Esophagus squamous epithelium (tissue), 5 donors: ENCODE measurements at places on chromosomes 3 and 15. TPM values are rescaled to one million over a fixed set of nuclear protein-coding genes. Genes with fewer than 3 reads are reported as not detected.

DNA sequence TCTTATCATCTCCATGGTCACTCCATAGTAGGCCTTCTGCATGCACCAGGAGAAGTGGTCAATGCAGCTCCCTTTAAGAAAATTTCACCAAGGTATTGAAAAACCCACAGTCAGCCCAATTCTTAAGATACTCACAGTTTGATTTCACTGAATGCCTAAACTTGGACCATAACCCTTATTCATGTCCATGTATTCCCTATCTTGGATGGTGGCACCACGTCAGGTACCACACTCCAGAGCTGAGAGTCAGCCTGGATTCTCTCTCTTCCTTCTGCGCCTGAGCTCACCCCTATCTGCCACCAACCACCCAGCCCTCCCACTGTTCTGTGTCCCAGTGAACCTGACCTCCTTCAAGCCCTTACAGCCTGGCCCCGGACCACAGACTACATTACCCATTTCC, 183.2 kb upstream of the NR2F2 start:
- DNase-seq = no peak

- no peak for DNase-seq
Observed at GRCh38 chr15:99076109-99076508, 28.8 kb upstream of the SYNM start.

The PLA1A gene
- total RNA-seq = 1.5 TPM

GRCh38 chr15:51966192-51966591, 5.4 kb downstream of the LEO1 start:
- no peak for DNase-seq

DNA sequence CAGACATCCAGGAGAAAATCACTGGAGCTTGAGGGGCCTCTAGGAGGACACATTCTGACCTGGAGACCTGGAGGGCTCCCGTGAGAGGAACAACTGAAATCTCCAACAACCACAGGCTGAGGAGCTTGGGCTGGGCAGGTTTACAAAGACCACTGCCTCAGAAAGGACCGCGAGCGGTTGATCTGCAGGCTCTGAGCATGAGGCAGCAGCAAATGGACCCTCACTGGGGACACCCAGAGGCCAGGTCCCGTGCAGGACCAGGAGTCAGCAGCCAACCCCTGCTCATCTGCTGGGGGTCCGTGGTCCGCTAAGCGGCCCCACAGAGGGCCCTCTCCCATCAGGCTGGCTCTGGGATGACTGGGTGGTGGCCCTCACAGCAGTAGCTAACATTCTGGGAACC, 10.5 kb upstream of the EPHB3 start:
- DNase-seq = no peak

DNA sequence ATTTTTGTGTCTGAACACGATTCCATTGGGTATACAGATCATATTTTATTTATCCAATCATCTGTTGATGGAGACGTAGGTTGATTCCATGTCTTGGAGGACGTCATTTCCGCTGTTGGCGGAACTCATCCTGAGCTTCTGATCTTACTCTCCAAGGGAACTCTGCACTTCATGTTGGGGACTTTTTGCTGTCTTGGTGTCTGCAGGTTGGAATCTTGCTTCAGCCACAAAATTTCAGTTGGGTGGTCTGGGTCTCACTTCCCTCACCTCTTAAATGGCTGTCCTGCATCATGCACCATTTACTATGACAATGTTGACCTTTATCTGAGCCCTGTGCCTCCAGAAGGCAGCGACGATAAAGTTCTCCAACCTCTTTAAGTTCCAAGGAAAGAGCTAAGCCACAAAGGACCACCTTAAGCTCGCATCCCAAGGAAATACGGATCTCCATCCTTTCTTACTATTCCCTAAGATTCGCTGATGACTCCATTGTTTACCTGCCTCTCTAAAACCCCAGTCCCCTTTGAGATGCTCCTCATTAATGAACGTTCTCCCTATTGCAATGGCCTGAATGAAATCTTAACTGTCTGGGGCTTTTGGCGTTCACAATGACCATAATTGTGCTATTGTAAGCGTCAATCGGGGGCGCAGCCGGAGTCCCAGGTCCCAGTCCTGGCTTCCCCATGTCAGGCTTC, 23.1 kb upstream of the RNU6-1 start:
- DNase-seq = no peak

DNA sequence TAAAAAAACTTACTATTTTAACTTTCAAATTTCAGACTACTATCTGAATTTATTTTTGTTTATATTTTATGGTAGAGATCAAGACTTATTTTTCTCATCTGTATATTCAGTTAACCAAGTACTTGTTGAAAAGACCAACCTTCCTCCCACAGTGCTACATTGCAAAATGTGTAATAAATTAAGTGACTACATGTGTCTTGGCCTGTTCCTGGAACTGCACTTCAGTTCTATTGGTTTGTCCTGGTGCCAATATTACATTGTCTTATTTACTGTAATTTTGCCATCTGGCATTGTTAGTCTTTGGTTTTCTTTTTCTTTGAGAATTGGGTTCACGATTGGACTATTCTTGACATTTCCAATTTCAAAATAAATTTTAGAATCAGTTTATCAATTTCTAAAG, 138.4 kb upstream of the KCNMB2 start:
- no peak for DNase-seq

DNA sequence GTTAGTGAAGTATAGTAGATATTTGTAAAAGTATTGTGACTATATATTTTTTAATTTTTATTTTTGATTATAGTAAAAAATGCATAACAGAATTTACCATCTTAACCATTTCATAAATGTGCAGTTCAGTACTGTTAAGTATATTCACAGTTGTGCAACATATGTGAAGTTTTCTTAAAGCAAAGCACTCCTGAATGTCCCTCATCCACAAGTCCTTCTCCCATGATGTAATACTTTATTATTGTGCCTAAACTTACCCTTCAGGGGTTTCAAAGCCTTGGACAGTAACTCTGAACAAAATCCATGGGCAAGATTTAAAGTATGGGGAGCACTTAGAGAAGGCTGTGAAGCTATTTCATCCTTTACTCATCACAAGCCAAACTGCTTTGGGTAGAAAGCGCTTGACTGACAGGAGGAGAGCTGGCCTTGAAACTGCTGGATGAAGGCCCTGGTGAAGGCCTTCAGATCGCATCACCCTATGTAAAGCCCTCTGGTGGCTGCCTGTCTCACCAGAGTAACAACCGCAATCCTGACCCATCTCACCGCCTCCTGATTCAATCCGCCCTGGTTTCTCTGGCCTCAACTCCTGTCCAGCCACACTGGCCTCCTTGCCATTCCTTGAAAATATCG, 28.0 kb downstream of the LSM3 start:
- no peak for DNase-seq

- DNase-seq = no peak
Observed at GRCh38 chr3:44396200-44397171, 57.9 kb downstream of the TCAIM start.

The MRPL46 gene
- 43.5 TPM for total RNA-seq

DNA sequence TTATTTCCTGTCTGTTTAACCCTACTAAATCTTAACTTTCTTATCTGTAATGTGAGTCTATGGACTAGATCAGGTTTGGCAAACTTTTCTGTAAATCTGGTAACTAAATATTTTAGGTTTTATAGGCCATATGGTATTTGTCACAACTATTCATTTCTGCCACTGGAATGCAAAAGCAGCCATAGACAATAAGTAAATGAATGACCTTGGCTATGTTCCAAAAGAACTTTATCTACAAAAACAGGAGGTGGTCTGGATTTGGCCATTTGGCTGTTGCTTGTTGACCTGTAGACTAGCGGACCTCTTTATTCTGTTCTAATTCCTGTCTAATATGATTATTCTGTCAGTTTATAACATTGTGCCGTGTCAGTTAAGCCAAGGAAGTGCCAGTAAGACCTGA, 314.2 kb downstream of the LPP start:
- DNase-seq = no peak

The LAMB2 gene
- 319 TPM for total RNA-seq

The NPAP1 gene
- total RNA-seq = not detected

DNA sequence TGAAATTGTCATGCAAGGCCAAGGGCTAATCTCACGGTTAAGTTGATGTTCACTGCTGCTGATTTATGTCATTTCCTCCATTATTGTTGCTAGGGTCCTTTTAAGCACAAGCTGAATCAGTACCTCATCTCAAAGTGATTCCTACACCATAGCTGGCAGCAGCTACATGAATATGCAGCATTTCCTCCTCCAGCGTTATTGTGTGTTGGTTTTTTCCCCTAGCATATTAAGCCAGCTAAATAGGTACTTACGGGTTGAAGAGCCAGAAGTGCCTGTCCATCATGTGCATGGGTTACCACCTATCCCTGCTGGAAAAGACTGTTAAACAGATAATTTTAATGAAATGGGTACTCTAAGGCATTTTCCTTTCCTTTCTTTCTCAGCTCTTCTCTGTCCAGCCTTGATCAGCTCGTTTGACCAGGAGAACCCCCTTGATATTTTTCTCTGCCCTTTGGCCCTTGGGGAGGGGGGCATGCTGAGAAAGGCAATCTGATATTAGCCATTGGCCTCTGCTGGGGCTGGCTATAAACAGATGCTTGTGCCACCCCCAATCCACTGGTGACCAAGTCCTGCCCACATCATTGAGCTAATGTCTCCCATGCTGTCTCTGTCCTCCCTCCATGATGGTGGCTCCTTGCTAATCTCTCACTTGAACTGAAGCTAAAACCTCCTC, 115.6 kb upstream of the PLXNA1 start:
- DNase-seq = no peak

DNA sequence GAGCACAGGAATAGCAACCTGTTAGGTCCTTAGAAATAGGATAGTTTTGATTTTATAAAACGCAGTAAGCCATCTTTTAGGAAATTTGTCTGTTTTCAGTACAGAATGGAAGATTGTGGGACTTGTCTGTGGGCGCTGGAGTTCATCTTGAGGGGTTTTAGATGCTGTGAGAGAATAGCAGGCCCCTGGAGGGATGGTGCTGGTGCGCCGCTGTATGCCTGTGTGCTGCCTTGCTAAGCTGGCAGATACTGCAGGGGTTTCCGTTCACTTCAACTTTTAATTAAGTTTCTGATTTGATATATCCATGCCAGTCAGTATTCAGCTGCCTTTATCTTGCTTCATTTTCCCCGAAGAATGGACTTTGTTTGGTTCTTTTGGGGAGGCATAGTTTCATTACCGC, 4.2 kb downstream of the CACNA2D3 start:
- DNase-seq = no peak

The MASP1 gene
- total RNA-seq = 1.1 TPM

DNA sequence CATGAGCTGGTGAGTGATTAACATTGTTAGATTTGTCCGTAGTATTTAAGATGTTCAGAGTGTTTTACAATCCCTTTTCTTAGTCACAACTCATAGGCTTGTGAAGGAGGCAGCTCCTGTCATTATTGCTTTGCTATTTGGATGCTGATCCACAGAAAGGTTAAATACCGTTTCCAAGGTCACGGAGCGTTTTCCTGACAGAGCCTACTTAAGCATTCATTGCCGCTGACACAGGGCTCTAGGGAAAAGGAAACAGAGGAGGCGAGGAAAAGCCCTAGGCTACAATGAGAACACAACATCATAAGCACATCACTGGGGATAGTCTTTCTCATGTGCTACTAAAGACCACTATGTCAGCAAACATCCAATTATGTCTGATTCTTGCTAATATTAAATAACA, 38.5 kb upstream of the CPB1 start:
- DNase-seq = no peak

GRCh38 chr3:107705046-107705445, 182.3 kb downstream of the BBX start:
- no peak for DNase-seq

GRCh38 chr3:14583548-14584091, 43.5 kb upstream of the GRIP2 start:
- no peak for DNase-seq

The DNAJB11 gene
- 52.8 TPM for total RNA-seq

The KLHL18 gene
- 16.4 TPM for total RNA-seq

The CA12 gene
- 126 TPM for total RNA-seq

- DNase-seq = no peak
Observed at GRCh38 chr3:40930131-40930538, 269.2 kb upstream of the CTNNB1 start.

- no peak for DNase-seq
Observed at GRCh38 chr3:15121936-15122335, 23.0 kb upstream of the RBSN start.

GRCh38 chr3:182234881-182235280, 523.2 kb downstream of the SOX2 start:
- DNase-seq = no peak

GRCh38 chr3:140298569-140299070, 363.6 kb downstream of the CLSTN2 start:
- no peak for DNase-seq

GRCh38 chr3:71979175-71979574, 194.2 kb upstream of the PROK2 start:
- DNase-seq = no peak

DNA sequence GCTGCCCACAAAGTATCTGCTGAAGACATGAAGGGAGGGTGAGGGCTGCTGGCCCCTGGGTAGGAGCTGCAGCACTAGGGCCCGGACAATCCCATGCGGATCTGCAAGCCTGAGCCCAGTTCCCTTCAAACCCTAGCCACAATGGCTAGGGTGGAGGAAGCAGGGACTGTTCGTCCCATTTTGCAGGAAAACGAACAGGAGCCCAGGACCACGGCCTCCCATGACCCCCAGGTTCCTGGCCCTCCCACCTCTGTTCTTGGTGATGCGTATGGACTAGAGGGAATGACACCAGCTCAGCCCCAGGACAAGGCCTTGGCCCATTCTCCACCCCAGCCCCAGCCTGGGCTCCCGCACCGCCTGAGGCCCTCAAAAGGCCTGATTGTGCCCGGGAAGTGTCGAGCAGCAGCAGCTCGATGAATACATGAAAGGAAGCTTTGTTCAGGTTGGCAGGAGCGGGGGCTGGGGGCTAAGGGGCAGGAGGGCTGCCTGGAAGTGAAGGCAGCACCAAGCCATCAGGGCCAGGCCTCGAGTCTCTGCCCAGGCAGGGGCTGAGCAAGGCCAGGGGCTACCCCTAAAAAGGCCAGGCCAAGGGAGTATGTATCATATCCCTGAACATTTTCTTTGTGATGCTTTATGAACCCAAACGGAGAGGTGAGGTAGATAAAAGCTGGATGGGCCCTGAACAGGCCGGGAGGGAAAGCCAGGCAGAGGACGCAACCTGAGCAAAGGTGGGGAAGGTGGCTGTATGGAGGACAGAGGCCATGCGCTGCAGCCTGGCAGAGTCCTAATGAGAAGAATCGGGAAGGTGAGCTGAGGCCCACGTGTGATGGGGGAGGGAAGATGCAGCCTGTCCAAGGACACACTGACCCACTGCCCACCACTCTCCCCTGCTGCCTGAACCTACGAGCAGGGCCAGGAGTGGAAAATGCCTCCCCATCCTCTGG, 12.2 kb downstream of the SEMA7A start:
- DNase-seq = no peak

- no peak for DNase-seq
Observed at GRCh38 chr3:50411229-50411628, 51.9 kb upstream of the TMEM115 start.
